ENCODE measurements at places on chromosomes 2 and 18.

- no peak for DNase-seq
Observed at GRCh38 chr2:84526562-84526961, 10.3 kb downstream of the DNAH6 start.

DNA sequence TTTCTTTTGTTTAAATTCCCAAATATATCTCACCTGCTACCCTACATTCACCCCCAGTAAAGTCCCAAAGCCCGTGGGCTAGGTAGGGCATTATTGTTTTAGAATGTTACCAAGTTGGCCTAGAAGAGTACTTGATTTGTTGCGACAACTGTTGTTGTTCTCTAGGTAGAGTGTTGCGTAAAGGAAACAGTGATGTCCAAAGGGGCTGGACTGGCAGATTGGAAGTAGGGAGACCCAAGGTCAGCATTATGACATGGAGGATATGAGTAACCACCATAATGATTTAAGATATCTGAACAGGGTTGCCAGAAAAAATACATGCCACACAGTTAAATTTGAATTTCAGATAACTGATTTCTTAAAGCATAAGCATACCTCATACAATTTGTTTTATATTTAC, 39.2 kb downstream of the SCN1A start:
- no peak for DNase-seq

- no peak for DNase-seq
Observed at GRCh38 chr2:100778637-100779450, 41.1 kb upstream of the NPAS2 start.

- no peak for DNase-seq
Observed at GRCh38 chr18:72742002-72742401, 125.8 kb downstream of the NETO1 start.

DNA sequence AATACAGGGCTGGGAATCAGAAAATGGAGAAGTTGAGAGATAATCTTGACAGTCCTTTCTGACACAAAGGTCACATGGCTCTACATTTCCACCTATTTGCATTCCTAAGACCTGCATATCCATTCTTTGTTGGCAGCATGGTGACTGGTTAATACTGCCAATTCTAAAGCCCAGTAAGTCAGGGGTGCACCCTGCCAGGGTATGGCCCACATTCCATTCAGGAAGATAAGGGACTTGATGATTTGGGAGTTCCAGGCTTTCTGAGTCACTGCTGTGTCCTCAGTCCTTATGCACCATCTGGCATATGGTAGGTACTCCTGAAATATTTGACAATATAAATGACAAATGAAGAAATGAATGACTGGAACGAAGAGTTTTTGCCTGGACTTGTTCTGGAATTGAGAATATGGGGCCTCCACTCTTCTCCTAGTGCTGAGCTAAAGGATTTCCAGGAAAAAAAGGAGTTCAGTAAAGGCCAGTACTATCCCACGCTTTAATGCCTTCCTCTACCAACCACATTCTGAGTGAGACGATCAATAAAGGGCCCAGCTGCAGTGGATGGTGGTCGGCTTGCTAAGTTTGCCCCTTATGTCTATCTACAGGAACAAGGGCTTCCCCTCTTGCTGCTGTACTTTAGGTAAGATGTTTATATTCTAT, 31.7 kb upstream of the EIF2AK3 start:
- peak; percentile 83 for DNase-seq

DNA sequence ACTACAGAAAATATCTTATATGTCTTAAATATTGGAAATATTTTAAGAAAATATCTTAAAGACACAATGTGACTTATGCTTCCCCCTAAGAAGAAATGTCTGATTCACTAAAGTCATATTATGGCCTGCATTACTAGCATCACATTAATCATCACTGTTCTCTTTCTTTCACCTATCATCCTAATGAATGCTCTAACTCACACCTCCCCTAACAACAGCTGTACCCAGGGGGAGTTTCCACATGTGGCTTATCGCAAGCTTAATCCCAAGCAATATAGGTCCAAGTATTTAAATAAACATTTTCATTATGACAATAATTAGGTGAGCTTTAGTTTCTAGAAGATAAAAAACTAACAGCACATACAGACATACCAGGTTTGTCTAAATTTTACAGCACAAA, 39.6 kb downstream of the REV1 start:
- DNase-seq: no peak

GRCh38 chr2:182858671-182859070, 7.8 kb downstream of the FRZB start:
- no peak for DNase-seq

DNA sequence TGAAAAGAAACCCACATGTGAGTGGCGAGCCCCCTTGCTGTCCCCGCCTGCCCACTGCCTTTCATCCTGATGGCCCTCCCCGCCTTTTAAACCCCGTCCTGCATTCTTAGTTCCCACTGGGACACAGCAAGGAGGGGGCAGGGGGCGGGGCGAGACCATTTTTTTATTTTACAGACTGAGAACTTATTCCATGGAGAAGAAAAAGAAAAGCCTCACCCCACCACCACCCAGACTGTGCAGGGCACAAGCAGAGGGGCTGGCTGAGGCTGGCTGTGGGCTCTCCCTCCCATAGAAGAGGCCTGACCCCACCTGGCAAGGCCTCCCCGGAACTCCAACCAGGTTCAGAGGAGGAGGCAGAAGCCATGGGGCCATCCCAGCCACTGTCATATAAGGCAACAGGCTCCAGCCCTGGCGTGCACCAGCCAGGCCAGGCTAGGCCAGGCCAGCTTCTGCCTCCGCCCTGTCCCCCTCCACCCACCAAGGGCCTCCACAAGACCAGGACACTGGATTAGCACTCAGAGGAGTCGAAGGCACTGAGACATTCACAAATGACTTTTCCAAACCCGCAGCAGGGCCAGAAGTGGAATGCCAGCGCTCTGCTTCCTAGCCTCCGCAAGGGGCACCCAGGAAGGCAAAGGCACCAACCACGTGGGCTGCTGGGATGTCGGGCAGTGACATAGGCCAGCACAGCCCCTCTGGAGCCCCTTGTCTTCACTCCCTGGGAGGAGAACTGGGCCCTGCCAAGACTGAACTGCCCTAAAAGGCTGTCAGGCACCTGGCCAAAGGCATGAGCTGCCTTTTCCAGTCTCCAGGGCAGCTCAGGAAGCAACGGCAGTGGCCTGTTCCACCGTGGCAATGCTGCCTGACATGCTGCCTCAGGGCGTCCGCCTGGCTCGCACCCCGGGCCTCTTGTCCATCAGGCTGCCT, 37.5 kb upstream of the SEMA4C start:
- DNase-seq: no peak

GRCh38 chr2:131036696-131037397, 56.4 kb downstream of the FAM168B start:
- DNase-seq: no peak

- peak; percentile 4 for DNase-seq
Observed at GRCh38 chr18:70024093-70024492, 76.4 kb upstream of the CD226 start.

GRCh38 chr2:67466734-67467133, 69.6 kb downstream of the ETAA1 start:
- no peak for DNase-seq

GRCh38 chr2:145379934-145380333, 860.0 kb upstream of the ZEB2 start:
- peak; percentile 61 for DNase-seq
